ENCODE measurements at places on chromosomes 5 and 9.

DNA sequence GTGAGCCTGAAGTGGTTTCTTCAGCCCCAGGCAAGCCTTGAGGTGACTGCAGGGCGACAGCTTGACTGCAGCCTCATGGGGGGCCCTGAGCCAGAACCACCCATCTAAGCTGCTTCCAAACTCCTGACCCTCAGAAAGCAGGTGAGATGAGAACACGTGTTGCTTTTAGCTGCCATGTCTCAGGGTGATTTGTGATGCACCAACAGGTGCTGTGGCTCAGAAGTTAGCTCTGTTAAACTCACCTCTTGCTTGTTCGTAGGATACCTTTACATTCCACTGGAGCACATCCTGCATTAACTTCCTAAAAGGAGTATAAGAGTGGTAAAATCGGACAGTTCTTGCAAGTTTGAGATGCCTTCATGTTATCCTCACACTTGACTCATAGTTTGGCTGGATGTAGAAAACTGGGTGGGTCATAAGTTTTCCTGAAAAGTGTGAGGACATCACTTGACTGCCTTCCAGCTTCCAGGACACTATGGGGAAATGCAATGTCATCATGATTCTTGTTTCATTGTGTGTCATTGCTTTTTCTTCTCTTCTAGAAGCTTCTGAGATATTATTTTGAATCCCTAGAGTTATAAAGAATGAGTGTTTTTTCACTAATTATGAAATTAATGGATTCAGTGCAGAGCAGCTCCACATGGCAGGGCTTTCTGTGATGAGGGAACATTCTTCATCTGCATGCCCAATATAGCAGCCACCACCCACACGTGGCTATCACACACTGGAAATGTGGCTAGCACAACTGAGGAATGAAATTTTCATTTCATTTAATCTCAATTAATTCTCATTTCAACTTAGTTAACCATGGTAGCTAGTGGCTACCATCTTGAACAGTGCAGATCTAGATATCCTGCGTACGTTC is 92.3 kb downstream of the HSD17B3 start:
- DNase-seq = no peak

DNA sequence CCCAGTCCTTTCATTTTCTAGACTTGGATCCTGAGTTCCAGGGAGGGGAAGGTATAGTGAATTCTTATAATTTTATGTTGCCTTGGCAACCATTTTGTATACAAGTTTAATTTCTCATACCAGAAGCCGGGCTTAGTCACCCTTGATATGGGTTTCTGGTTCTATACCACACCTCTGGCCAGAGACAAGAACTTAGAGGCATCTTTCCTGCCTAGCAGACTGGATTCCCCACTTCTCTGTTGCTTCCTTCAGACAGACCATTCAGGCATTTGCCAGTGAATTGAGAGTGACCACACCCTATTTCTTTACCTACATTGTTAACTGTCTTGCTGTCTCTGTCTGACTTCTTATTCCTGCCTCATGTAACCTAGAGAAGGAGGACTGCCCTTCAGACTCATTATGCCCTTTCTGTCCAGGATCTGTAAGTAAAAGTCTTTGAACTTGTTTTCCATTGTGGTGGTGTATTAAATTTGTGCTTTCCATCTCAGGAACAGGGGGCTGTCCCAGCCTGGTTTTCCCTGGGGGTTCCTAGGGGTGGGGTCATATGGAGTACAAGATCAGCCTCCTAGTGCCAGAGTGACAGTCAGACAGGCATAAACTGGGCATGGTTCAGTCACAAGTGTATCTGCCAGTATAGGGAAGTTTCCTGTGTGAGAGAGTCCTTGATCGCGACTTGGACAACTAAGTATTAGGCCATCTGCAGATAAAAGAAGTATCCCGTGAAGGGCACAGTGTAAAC is 27.4 kb downstream of the TNFSF8 start:
- DNase-seq = no peak

- DNase-seq = no peak
Measured at GRCh38 chr5:142455856-142456255, 131.0 kb upstream of the SPRY4 start.

DNA sequence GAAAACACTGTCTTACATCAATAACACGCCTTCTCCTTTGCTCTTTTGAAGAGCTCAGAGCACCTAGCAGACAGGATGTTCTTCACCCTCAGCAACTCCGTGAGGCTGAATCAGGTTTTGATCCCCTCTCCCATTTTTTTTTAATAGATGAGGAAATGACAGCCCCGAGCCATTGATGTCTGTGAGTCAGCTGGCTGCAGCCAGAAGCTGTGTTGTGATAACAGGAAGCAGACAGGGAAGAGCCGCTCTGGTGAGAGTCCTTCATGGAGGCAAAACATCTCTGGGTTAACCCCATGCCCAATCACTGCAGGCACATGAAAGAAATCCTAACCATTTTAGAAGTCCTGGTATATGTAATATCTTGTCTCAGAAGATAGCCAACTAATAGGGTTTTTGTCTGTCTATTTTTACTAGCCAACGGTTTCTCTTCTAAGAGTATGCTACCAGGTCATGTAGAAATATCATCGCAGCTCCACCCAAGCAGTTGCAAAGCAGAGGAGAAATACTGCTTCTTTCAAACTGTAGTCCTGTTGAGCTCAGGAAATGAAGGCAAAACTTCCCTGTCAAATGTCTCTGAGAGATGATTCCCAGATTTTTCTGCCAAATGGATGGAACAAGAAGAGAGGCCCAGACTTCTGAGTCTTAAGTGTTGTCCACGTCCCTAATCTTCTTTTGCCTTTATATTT is 568.9 kb downstream of the CCDC171 start:
- DNase-seq = no peak

DNA sequence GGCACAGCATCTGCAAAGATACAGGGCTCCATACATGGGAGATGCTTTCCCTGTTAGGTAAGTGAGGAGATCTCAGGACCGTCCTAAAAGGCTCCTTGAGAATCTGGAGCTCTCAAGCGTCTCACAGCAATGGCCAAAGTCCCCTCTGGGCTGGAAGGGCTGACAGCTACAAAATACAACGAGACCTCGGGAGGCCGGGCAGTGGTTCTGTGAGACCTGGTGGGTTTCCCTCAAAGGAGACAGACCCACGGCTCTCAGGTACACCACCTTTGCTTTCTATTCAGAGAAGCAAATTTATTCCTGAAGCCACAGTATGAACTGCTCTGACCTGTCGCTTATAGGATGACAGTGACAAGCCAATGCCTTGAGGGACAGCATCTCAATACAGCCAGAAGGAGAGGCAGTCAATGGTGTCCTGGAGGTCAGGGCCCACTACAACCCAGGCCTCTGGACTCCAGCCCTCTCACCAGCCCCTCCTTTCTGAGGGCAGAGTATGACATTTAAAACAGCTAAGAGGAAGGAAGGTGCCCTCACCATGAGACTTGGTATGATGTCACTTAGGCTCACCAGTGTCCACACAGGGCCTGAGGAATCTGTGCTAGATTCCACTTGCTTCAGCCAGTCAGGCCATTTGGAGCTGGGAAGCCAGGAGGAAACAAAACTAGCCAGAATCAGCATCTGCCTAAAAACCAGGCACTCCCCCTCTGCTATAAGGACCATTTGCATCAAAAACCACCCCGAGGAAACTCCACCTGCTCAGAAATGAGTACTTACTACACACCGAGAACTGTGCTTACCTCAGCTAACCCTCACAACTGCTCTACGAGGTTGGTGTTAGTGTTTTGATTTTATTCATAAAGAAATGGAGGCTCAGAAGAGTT is 86.5 kb upstream of the FSTL4 start:
- DNase-seq = no peak

GRCh38 chr5:14193496-14193895 is 50.4 kb downstream of the TRIO start:
- no peak for DNase-seq
